ENCODE measurements at places on chromosomes 5 and 9.

- peak; percentile 17 for DNase-seq
Observed at GRCh38 chr5:172049226-172049796, 42.9 kb upstream of the FBXW11 start.

DNA sequence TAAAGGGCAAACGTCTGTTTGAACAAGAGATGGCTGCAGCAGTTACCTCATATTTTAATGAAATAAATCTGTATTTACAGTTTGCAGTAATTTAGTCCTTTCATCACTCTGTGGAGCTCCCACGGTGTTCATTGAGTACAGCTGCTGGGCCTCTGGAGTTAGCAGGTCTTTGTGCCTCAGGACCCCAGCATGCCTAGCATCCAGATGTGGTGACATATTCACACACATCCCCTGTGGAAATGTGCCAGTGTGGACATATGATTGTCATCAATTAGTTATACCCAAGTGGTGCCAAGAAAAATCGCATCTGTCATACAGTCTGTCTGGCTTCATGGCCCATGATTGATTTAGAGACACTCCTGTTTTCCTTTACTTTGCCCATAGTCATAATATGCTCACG lies 77.3 kb downstream of the NNT start:
- no peak for DNase-seq

DNA sequence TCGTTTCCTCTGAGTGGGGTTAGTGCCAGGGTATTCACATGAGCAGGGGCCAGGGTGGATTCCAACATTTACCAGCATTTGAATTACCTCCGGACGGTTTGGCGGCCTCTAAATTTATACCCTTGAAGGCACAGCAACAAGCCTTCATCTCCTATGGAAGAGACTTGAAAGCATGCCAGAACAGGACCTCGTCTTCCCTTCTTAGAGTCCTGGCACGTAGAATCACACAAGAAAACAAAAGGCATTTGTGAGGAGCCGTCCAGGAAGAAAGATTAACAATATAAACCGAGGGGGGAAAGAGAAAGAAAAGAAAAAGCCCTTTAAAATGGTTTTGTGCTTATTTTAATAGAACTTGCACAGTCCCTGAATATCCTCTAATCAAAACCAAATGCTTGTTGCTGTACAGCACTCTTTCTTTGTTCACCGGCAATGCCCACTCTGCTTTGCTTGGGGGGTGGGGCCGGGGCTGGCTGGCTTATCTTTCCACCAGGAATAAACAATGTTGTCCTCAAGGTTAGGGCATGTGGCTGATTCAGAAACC lies 575.8 kb upstream of the ZNF462 start:
- peak; percentile 61 for DNase-seq

DNA sequence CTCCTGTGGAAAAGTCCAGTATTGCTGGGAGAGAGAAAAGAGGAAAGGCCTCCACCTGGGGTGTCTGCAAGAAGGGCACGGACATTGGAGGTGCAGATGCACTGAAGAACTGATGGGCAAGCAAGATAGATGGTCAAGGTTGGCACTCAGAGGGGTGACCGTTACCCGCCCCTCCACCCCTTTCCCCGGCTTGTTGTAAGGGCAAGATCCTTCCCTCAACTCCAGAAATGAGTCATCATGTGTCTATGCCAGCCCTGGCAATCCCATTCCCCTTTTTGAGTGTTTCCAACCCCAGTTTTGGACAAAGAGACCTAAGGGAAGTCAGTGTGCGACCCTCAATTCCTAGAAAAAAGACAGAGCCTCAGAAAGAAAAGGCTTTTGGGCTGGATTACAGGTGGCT lies 34.9 kb upstream of the ATP6V1G1 start:
- DNase-seq = no peak

DNA sequence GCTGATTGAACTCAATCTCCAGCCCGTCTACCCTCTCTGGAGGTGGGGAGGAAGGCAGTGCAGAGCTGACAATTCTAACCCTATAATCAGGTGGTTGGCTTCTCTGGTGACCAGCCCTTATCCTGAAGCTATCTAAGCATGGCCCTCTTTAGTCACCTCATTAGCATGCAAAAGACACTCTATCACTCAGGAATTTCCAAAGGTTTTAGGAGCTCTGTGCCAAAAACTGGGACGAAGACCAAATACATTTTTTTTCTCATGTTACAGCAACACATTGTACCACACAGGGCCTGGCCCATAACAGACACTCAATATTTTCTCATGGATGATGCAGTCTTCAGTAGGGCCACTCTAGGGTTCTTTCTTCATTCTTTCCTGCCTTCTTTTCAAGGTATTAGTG lies 118.8 kb upstream of the VLDLR start:
- DNase-seq = no peak

DNA sequence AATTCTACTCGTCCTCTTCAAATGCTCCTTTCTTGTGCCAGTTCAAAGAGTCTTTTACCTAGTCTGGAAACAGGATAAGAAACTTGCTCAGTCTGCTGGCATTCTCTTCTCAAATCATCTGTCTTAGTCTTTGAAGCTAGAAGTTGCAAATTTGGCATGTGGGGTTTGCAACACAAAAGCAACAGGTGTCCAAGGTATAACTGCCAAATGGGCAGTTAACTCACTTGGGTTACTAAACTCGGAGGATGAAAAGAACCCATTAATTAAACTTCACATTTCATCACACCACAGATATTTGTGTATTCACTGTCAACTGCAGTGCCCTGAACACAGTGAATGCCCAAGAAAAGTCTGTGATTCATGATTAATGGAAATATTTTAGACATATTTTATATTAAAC lies 108.0 kb upstream of the TARS1 start:
- DNase-seq = no peak

DNA sequence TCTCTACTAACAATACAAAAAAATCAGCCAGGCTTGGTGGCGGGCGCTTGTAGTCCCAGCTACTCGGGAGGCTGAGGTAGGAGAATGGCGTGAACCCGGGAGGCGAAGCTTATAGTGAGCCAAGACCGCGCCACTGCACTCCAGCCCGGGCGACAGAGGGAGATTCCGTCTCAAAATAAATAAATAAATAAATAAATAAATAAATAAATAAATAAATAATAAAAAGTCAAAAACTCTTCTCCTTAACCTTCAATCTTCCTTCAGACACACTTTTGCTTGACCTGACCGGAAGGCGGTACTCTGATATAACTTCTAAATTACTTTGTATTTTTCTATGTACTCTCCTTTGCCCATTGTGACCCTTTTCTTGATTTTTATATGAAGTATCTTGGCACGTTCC lies 302.1 kb downstream of the SLF1 start:
- DNase-seq = no peak

DNA sequence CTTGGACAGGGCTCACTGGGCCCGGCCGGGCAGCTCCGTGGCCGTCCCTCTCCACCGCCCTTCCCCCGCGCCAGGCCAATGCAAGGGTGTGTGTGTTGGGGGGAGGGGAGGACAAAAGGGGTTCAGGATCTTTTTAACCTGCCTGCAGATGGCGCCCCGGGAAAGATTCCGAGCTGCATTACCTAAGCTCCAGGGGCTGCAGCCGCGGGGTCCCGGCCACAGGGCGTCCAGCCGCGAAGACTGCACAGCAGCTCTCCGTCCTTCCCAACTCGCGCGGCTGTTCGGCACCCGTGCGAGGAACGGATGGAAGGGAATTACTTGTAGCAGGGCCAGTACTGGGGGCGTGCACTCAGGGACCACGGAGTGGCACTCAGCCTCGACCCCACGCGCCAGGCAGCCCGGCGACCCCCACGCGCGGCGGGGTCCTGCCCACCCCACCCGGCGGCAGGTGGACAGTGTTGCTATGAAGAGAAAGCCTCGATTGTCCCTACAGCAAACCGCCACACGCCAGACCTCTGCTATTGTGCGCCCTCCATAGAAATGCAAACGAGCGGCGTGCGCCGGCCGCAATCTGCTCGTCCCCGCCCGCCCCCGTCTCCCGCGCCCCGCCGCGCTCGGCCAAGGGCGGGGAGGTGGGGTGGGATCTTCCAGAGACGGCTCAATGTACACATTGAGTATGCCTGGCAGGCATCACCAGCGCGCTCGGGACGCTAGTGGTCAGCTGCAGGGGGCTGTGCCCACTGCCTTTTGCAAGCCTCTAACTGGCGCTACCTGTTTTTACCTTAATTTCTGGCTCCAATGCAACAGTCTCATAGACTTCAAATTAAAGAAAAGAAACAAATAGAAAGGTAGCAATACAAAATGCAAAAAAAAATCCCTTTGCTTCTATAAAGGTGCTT lies 796 bp upstream of the GADD45G start:
- DNase-seq = peak; percentile 63

DNA sequence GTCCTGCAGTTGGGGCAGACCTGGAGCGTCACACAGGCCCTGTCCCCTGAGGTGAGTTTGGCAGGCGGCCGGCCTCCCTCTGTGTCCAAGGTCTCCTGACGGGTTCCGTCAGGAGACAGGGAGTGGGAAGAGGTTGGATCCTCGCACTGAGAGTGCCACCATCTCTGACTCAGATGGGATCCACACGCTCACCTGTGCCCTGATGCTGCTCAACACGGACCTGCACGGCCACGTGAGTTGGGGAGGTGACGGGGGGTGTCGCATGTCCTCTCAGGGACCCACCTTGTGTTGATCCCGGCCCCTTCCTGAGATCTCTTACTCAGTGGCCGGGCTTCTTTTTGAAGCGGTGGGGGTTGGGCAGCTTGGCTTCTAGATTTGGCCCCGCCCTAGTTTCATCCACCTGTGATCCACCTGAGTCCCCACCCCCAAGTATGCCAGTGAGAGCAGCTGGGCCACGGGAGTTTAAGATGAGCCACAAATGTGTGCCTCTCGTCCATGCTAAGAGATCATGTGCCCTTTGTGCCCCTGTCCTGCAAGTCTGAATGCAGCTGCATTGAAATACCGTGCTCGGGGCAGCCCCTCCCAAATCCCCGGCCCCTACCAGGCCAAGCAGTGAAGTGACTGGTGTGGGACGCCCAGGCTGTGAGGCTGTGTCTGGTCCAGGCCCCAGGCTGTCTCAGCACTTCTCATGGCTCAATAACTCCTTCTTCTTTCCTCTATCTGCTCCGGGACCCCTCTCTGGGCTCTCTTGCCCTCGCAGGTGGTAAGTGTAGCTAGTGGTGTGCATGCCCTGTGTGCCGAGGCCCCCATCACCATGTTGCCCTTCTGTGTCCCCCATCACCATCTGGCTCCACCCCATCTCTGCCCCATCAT lies 27.2 kb downstream of the PSD2 start:
- DNase-seq = no peak

DNA sequence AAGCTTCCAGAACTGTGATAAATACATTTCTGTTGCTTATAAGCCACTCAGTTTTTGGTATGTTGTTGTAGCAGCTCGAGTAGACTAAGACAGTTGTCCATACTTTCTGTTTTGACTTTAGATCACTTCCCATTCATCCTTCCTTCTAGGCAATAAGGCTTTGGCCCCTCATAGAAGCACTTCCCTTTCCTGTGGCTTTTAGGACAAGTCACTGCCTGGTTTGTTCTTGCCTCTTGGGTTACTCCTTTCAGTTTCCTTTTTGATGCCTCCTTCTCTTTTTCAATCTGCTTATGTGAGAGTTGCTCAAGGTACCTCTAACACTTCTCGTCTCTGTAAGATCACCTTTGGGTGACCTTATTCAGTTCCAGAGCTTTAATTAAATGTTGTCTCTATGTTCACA lies 72.4 kb upstream of the NTRK2 start:
- DNase-seq = no peak

DNA sequence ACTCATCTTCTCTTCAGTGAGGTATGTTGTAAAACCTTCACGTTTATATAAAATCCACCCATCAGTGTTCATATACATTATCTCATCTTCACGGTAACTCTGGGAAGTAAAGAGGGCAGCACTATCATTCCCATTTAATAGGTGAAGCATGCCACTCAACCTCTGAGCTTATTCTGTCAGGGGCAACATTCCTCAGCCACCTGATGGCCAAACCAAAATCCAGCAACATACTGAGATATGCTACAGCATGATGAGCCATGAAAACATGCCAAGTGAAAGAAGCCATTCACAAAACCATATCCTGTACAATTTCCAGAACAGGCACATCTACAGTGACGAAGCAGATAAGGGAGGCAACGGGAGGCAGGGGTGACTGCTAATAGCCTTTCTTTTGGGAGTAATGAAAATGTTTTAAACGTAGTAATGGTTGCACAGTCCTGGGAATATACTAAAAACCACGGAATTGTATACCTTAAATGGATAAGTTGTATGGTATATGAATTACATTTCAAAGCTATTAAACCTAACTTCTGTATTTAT lies 167.4 kb downstream of the TSSK1B start:
- DNase-seq = no peak

GRCh38 chr9:134271338-134272301 lies 54.6 kb upstream of the RXRA start:
- DNase-seq = no peak

DNA sequence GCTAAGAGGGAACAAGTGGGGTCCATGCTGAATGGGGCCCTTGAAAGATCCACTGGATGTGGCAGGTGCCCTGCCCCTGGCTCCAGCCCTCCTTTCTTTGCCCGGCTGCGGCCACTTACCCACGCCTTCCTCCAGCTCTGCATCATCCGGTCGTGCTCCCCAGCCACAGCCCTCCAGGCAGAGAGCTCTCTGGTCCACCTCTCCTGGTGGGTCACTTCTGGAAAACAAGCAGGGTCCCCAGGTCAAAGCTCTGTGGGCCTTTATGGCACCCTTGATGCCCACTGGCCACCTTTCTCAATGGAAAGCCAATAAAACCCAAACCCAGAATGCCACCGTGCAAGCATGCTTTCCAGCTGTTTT lies 45.0 kb downstream of the SECISBP2 start:
- no peak for DNase-seq

DNA sequence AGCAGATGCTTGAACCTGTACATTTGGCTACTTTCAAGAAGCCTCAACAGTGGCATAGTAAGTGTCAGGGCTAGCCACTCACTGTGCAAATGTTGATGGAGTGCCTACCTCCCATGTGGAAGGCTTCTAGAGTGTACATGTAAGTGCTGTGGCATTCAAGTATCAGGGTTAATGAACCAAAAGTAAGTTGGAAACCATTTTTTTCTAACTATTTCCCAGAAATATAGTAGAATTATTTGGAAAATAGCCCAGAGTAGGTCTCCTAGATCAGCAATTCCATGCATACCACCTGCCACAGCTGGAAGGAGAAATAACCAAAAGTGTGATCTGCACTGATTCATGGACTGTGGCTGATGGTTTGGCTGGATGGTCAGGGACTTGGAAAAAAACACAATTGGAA lies 53.3 kb downstream of the FOXD1 start:
- no peak for DNase-seq

- no peak for DNase-seq
Observed at GRCh38 chr5:44048276-44048984, 340.8 kb downstream of the FGF10 start.

DNA sequence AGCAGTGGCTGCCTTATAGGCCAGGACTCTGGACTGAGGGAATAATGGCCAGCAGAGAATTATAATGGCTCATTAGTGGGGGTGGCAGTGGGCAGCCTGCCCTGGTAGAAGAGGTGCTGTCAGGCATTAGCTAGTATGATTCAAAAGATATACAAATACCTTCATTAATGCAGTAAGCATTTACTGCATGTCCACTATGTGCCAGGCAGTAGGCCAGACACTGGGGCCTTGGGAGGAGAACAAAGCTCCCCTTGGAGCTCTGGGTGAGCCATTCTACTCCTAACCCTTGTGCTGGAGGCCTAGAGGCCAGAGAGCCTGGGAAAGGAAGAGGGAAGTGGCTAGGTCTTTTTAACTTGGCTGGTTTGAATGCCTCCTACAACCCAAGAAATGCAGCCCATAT lies 2.0 kb upstream of the GARNL3 start:
- DNase-seq = peak; percentile 54

Measured in hippocampal formation (tissue), 2 donors.